ENCODE measurements at places on chromosomes 5 and 9. TPM values are rescaled to one million over a fixed set of nuclear protein-coding genes. Genes with fewer than 3 reads are reported as not detected.

The PTGS1 gene
- total RNA-seq = 10.8 TPM

GRCh38 chr5:17160756-17161040 lies 56.7 kb upstream of the BASP1 start:
- no peaks in the 10 kb centered on the region for H3K36me3 ChIP-seq
- no peak overlapping the region for H3K27ac ChIP-seq
- no peaks in the 10 kb centered on the region for H3K4me1 ChIP-seq
- no peak overlapping the region for H3K4me3 ChIP-seq
- no peak for DNase-seq

DNA sequence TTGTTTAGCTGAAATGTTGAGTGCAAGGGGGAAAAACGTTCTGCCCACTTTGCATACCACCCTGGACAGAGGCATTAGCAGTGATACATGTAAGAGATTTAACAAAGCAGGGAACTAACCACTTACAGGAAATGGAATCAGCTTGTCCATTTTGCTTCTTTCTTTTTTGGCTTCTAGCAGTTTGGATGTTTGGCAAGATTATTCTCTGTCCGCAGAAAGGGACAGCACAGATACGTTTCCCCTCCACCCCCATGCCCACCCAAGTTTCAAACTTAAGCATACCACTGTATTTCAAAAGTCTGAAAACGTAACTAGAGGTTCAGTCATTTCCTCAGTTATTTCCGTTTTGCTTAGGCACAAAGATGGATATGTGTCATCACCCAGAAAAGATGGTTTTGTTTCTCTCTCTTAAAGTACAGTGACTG lies 118.4 kb downstream of the GDNF start:
- H3K4me1 ChIP-seq = peaks cover 17% of the 10 kb centered on the region
- H3K27me3 ChIP-seq = no peaks in the 10 kb centered on the region
- no peak for DNase-seq
- H3K4me3 ChIP-seq = no peak overlapping the region
- H3K36me3 ChIP-seq = no peaks in the 10 kb centered on the region

The CDH6 gene
- 15.9 TPM for total RNA-seq

The IL9 gene
- not detected for total RNA-seq

GRCh38 chr5:125272357-125272756 lies 525.9 kb upstream of the ZNF608 start:
- DNase-seq = no peak
- H3K36me3 ChIP-seq = no peaks in the 10 kb centered on the region
- H3K27me3 ChIP-seq = no peaks in the 10 kb centered on the region
- H3K27ac ChIP-seq = no peak overlapping the region
- peaks cover 9% of the 10 kb centered on the region for H3K4me1 ChIP-seq
- no peak overlapping the region for H3K4me3 ChIP-seq

The SPINK5 gene
- total RNA-seq = not detected

- no peak overlapping the region for H3K27ac ChIP-seq
- no peaks in the 10 kb centered on the region for H3K27me3 ChIP-seq
- no peak for DNase-seq
- no peaks in the 10 kb centered on the region for H3K36me3 ChIP-seq
Observed at GRCh38 chr5:59473611-59474010, 419.9 kb downstream of the PDE4D start.

DNA sequence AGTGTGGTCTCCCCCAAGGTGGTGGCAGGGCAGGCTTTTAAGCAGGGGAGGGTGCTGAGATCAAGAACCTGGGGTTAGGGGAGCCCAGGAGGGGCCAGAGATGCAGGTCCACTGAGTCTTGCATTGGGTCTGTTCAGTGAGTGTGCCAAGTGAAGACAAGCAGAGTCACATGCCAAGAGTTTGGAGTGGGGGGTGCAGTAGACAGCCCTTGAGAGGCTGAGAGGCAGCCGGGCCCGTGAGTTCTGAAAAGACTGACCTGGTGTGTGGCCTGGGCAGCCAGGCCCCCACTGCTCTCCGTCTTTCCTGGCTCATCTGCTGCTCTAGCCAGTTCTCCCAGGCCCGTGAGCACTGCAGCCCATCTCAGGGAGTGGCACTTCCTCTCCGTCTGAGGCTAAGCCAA lies 120.0 kb downstream of the DAB2IP start:
- peak overlapping the region; percentile 91 for H3K27ac ChIP-seq
- no peaks in the 10 kb centered on the region for H3K27me3 ChIP-seq
- no peak for DNase-seq
- H3K36me3 ChIP-seq = peaks cover 66% of the 10 kb centered on the region
- peak overlapping the region; percentile 28 for H3K4me3 ChIP-seq
- H3K4me1 ChIP-seq = peaks cover 40% of the 10 kb centered on the region

GRCh38 chr9:89675058-89675742 lies 70.4 kb downstream of the GADD45G start:
- no peaks in the 10 kb centered on the region for H3K27me3 ChIP-seq
- H3K4me3 ChIP-seq = no peak overlapping the region
- no peaks in the 10 kb centered on the region for H3K4me1 ChIP-seq

The NELFB gene
- total RNA-seq = 40.6 TPM

The BTNL8 gene
- total RNA-seq = not detected

GRCh38 chr5:168931638-168932345 lies 352.6 kb upstream of the PANK3 start:
- H3K4me1 ChIP-seq = no peaks in the 10 kb centered on the region
- no peaks in the 10 kb centered on the region for H3K36me3 ChIP-seq
- H3K27me3 ChIP-seq = no peaks in the 10 kb centered on the region
- no peak for DNase-seq
- H3K4me3 ChIP-seq = no peak overlapping the region

DNA sequence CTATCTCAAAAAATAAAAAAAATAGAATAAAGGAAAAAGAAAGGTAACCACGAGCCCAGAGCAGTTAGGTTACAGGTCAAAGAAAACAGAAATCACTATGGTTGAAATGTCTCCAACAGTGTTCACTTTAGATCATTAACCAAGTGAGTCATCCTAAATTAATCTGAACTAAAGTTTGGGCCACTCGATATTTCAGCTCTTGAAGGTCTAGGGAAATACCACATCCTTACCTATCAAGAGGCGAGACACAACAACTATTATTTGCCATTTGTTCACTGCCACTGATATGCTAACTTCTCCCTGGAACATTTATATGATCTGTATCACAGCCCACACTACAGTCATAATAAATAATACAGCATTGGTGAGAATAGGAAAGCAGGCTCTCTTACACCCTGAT lies 111.3 kb upstream of the NR5A1 start:
- H3K36me3 ChIP-seq = no peaks in the 10 kb centered on the region
- no peaks in the 10 kb centered on the region for H3K27me3 ChIP-seq
- no peak for DNase-seq

DNA sequence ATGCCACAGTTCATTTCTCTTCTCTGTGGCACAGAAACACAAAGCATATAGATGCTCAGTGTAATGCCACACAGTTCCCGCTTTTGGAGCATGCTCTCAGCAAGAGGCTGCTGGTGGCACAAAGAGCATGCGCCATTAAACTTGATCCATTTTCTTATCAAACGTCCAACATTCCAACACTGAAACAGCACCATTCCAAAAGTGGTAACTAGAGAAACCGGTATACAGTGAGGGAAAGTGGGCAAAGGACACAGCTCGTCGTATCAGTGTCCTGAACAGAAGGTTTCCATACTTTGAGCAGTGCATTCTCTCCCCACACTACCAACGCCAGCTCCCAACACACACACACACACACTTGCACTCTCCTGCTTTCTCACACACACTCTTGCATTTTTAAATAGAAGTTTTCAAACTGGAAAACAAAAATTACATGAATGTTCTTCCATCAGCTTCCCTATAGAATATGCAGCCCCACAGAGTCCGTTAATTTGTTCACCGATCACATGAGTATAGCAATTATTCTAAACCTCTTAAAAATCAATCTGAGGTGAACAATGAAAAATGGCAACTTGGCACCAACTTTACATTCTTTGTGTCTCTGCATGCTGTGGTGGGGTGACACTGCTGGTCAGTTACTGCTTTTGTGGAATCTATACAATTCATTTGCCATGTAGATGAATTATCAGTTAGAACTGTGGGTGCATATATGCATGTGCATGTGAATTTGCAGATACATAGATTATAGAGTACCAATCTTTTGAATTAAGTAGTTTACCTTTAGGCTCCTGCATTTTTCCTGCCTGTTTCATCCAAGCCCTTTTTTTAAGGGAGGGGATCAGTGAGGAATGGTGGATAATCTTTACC lies 5.7 kb downstream of the NFIB start:
- H3K27ac ChIP-seq = no peak overlapping the region
- peaks cover 13% of the 10 kb centered on the region for H3K4me1 ChIP-seq
- peak overlapping the region; percentile 81 for H3K4me3 ChIP-seq

All from thoracic aorta (tissue), 2 donors.